ENCODE measurements at places on chromosomes 11 and 22.

DNA sequence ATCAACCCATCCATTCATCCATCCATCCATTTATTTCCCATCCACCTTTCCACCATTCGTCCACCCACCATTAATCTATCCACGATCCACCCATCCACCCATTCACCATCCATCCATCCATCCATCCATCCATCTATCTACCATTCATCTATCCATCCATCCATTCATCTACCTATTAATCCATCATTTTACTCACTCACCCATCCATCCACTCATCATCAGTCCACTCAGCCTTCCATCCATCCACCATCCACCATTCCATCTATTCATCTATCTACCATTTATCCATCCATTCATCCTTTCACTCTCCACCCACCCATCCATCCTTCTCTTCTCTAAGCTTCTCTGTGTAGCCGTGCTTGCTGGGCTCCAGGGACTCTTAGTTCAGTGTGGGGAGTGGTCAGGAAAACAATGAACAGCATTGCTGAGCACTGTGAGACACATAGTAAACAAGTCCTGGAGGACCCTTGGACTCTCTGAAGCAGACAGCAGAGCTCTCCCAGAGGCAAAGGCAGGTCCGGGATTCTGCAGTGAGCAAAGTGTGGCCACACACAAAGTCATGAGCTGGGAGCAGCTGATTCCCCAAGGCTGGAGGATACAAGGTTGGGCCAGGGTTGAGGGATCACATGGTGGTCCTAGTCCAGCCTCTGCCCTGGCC is 642.2 kb downstream of the BRD1 start:
- no peak for DNase-seq

- no peak for DNase-seq
These were observed 266.9 kb upstream of the NARS2 start for GRCh38 chr11:78841456-78842060.

- no peak for DNase-seq
These were observed 2.5 kb downstream of the TBC1D22A start for GRCh38 chr22:46764779-46765485.

- no peak for DNase-seq
These were observed 40.0 kb upstream of the RRM1 start for GRCh38 chr11:4054643-4055042.

DNA sequence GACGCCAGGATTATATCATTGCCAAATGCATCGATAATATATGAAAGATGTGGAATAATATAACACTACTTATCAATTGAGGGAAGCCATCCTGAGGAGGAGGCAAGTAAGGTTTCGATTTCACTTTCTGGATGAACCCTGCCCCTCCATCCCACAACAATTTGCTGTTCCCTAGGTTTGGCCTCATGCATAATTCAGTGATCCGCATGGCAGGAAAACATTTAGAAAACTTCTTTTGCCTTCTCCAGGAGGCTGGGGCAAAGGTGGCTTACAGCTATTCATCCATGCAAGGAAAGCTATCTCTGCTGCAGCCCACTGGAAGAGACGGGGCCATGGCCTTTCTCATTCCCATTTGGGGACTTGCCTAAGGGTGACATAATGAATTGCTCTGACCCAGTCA is 489.4 kb upstream of the CADM1 start:
- no peak for DNase-seq

DNA sequence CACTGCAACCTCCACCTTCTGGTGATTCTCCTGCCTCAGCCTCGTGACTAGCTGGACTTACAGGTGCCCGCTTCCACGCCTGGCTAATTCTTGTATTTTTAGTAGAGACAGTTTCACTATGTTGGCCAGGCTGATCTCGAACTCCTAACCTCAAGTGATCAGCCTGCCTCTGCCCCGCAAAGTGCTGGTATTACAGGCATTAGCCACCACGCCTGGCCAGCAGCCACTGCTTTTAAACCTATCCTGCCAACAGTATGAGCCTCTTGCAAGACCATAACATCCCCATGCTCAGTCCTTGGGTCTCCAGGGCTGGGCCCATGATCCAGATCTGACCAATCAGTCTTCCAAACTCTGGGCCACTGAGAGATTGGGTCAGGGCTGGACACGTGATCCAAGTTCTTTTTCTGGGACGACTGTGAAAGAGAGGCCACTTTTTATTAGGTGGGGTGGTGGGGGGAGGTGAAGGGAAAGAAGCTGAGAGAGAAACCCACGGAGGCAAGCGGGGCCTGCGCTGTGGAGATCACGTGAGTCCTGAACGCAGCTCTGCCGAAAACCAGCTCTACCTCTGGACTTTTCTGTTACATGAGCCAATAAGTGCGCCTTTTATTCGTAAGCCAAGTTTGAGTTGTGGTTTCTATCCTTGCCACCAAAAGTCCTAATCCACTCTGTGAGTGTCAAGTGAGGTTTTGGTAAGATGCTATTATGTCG is 17.9 kb downstream of the ASPHD2 start:
- no peak for DNase-seq

- no peak for DNase-seq
These were observed 16.7 kb upstream of the ALDH3B2 start for GRCh38 chr11:67691149-67691548.

GRCh38 chr11:68263444-68264035 is 8.2 kb downstream of the C11orf24 start:
- no peak for DNase-seq

DNA sequence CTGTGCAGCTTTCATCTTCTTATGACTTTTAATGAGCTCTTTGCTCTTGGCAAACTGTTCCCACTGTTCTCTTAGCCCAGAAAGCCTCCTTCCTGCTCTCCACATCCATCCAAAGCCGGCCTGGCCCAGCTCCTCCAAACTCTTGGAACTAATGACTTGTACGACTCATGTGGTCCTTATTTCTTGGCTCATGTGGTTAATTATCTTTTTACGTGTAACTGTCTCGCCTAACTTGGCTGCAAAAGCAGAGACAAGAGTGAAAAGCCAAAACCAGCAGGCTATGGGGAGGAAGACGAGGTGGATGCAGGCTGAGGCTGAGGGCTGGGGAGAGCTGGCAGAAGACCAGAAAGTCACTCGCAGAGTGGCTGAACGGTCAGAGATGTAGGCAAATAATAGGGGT is 5.5 kb downstream of the CSNK2A3 start:
- DNase-seq = no peak

DNA sequence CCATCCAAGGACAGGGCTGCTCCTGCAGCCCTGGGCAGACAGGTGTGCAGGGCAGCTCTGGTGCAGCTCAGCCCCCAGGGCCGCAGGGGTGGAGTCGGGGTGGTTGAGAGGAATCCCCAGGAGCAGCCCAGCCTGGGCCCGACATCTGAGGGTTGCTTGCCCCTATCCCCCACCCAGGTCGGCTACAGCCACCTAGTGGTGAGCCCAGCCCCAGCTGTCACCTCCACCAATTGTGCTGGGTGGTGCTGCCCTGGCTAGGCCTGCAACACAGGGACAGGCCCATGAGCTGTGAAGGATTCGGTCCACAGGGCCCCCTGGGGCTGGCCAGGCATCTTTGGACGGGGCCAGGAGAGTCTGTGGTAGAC is 29.6 kb downstream of the RTN4R start:
- peak; percentile 53 for DNase-seq

DNA sequence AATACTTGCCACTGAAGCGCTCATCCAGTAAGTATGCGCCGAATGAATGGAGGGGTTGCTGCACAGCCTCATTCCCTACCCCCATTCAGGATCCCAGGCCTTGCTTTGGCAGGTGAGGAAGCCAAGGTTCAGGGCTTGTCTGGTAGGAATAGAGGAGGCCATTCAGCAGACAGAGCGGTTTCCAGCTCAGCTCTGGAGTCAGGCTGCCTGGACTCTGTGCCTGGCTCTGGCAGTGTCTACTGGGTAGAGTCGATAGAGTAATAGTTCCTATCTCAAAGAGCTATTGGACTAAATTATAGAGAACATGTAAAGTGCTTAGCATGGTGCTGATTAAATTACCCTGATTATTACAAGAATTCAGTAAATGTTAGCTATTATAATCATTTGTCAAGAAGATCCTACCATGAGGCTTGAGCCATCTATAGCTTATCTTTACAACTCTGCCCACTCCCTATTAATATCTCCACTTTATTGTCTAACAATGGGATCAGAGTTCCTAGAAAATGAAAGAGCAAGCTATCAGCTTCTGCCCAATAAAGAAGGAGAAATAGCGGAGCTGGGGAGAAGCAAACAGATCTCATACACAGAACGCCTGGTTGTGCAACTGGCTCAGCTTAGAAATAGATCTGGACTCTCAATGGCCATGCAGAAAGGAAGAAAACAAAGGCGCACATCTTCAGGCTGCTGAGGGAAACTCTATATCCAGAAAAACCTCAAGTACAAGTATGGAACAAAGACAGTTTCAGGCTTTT is 6.6 kb upstream of the SNX32 start:
- no peak for DNase-seq

DNA sequence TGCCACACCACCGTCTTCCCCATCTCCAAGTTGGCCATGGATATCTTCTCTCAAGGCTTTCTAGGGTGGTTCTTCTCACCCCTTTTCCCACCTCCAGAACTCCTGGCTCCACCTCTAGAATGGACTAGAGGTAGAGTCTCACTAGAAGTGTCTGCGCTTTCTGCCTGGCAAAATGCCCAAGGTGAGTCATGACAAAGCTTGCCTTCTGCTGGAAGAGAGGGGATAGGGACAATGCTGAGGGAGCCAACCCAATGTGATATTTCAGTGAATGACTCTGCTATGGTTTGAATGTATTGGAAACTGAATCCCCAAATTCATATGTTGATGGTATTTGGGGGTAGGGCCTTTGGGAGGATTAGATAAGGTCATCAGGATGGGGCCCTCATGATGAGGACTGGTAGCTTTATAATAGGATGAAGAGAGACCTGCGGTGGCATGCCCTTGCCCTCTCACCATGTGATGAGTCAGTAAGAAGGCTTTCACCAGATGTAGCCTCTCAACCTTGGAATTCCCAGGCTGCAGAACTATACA is 4.1 kb upstream of the CD82 start:
- no peak for DNase-seq

- DNase-seq = no peak
These were observed 15.8 kb upstream of the TCF20 start for GRCh38 chr22:42286205-42286604.

DNA sequence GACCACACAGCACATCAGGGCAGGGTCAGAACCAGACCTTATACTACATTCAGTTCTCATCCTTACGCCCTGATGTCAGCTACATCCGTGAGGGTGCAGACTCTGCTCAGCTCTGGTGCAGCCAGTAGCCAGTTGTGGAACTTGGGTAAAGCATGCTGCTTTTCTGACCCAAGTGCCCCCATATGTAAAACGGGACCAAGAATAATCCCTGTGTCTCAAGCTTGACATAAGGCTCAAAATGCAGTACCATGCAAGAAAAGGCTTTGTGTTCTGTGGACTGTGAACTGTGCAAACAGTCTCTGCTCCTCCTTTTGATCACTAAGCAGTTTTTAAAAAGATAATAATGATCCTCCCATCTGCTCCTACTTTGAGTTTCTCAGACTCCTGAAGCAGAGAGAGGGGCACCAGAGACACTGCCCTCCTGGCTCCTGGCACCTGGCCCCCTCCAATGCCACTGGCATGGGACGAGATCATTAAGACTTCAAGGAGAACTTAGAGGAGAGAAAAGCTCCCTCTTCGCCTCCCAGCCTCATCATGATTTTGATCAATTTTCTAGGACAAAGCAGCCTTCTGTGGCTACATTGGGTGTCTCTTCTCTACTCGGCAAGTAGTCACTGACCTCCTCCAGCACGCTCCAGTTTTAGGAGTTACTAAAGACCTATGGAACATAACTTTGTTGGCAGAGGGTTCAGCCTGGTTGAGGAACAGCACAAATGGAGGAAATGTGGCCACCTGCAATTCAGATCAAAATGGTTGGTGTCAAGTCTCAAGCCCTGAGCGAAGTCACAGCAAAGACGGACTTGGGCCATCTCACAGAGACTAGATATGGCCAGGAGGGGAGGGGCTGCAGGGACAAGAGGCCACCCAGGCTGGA is 23.9 kb downstream of the IL10RA start:
- DNase-seq = no peak

DNA sequence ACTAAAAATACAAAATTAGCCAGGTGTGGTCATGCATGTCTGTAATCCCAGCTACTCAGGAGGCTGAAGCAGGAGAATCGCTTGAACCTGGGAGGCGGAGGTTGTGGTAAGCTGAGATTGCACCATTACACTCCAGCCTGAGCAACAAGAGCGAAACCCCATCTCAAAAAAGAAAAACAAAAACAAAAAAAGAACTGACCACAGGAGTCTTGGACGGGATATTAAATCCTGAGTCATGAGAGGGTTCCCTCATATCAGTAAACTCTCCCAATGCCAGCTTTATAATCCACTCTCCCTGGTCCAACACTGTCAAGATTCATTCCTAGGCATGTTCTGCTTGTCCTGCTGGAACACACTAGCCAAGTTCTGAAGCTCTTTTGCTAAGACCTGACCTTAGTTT is 61.5 kb upstream of the EP300 start:
- no peak for DNase-seq

DNA sequence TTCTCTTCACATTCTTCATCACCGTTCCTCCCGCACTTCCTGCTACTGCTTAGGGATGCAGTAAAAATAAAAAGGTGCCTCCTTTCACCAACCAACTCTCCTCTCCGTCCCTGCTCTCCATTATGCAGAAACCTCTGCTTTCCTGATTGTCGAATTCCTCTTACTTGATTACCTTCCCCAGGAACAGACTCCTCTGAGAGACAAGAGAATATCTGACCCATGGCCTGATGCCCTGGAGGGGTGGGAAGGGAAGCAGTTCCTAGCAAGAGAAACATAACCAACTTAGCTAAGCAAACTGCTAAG is 80.9 kb downstream of the TRIM29 start:
- no peak for DNase-seq

DNA sequence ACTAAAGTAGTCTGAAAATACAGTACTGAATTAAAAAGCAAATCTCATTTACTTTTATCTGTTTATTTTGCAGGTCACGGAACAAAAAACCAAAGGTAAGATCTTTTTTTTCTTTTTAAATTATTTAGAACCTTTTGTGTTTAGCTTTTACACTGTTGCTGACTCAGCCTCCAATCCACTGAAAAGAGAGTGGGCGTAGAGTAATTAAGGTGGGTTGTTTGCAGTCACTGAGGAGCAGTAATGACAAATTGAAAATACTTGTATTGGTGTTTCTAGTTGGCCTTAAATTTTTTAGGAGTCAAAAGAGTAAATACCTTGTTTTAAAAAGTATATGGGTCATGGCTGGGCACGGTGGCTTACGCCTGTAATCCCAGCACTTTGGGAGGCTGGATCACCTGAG is 73.4 kb downstream of the TNRC6B start:
- no peak for DNase-seq

DNA sequence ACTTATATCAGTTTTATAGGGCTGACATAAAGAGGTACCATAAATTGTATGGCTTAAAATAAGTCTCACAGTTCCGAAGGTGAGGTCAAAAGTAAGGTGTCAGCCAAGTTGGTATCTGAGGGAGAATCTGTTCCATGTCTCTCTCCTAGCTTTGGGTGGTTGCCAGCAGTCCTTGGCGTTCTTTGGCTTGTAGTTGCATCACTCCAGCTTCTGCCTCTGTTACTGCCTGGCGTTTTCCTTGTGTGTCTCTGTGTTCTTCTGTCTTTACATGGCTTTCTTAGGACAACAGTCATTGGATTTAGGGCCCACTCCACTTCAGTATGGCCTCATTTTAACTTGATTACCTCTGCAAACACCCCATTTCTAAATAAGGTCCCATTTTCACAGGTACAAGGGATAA is 16.7 kb downstream of the MMP7 start:
- no peak for DNase-seq
